ENCODE measurements at places on chromosomes 2 and 18.

GRCh38 chr18:61742565-61743429, 150.0 kb downstream of the RNF152 start:
- DNase-seq: no peak

GRCh38 chr2:196241175-196241574, 69.8 kb upstream of the STK17B start:
- no peak for DNase-seq

- no peak for DNase-seq
Measured at GRCh38 chr2:141201016-141201565, 929.7 kb downstream of the LRP1B start.

GRCh38 chr2:152585830-152586484, 131.3 kb downstream of the PRPF40A start:
- DNase-seq: no peak

DNA sequence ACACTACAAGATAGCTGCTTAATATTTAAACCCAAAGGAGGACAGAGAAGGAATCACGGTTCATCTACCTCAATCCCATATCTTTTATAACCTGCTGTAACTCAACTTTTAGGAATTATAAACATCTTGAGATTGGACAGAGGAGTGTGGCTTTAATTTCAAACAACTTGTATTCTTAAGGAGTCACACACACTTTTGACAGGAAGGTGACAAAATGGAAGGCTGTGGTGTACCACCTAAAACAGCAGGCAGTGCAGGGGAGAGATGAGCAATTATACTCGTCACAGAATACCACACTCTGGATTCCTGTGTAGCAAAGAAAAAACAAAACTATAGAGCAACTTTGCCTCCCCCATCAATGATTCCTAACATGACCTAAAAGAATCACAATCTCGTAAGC, 194.8 kb downstream of the ZEB2 start:
- peak; percentile 35 for DNase-seq

GRCh38 chr2:192246297-192246696, 51.6 kb upstream of the TMEFF2 start:
- DNase-seq: no peak

GRCh38 chr2:233976087-233976486, 58.9 kb downstream of the TRPM8 start:
- no peak for DNase-seq

DNA sequence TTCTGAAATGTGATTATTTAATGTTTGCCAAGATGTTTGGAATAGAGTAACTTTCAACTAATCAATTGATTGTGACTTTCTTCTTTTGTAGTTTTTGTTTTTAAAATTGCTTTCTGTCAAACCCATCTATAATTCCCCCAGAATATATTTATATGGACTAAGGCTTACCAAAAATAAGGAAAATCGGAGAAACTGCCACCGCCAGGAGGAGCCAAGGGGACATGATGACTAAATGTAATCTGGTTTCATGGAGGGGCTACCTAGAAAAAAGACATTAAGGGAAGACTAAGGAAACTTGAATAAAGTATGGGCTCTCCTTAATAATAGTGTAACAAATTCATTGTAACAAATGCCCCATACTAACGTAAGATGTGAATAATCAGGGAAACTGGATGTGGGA, 19.5 kb downstream of the BOLA3 start:
- no peak for DNase-seq

DNA sequence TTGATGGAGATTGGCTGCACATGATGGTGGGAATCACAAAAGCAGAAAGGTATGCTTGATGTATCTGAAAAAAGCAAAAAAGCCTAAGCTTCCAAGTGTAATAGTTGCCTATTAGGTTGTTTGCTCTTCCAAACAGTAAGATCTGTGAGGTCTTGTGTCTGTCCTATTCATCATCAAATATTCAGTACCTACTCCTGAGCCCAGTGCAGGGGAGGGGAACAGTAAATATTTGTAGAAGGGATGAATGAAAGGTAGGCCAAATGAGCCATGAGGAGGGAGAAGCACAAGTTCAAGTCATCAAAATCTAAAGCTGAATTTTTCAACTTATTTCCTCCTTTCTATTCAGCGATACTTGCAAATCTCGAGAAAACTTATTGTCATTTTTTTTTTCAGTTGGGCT, 153.2 kb upstream of the ETAA1 start:
- no peak for DNase-seq

DNA sequence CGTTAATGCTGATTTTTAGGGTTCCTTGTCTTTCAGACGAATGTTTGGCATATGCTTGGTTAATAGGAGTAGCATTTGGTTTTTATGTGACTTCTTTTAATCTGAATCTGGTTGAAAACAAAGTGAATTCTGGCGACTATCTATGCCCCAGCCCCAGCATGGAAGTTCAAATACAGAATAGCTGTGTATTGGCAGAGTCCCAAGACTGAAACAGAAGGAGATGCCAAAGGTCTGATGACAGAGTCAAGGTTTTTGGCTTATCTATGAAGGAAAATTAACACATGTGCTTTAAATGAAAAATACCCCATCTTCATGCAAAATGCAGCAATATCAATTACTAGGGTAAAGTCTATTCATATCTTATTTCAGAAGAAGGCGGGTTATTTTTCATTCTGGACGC, 734.8 kb upstream of the NXPH2 start:
- DNase-seq: no peak

DNA sequence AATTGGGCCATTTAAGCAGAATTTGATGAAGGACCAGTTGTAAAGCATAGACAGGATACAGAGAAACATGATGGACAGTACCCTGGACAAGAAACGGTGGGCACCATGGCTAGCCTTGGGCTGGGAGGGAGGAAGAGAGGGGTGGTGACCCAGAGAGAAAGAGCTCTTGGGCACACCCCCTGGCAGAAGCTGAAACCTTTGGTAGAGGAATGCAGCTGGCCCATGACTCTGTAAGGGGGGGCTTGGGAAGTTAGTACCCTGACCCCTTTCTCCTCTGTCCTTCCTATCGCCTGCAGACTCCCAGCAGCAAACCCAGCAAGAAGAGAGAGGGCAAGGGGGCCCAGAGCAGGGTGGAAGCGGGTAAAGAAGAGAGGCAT, 32.6 kb downstream of the MRPL44 start:
- DNase-seq: no peak

- no peak for DNase-seq
Measured at GRCh38 chr2:58870704-58871103, 629.6 kb upstream of the FANCL start.

GRCh38 chr2:63544017-63544627, 44.2 kb downstream of the WDPCP start:
- DNase-seq: no peak

DNA sequence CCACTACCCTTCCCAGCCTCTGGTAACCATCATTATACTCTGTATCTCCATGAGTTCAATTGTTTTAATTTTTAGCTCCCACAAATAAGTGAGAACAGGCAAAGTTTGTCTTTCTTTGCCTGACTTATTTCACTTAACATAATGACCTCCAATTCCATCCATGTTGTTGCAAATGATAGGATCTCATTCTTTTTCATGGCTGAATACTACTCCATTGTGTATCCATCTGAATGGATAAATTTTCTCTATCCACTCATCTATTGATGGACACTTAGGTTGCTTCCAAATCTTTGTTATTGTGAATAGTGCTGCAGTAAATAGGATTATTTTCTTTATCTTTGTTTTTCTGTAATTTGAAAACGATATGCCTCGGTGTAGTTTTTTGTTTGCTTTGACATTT, 26.2 kb downstream of the ANKAR start:
- DNase-seq: no peak

GRCh38 chr2:26430826-26431225, 29.1 kb downstream of the DRC1 start:
- DNase-seq: no peak

GRCh38 chr2:23762141-23762540, 164.8 kb downstream of the ATAD2B start:
- no peak for DNase-seq

- no peak for DNase-seq
Measured at GRCh38 chr2:30410217-30410616, 36.8 kb upstream of the LCLAT1 start.

DNA sequence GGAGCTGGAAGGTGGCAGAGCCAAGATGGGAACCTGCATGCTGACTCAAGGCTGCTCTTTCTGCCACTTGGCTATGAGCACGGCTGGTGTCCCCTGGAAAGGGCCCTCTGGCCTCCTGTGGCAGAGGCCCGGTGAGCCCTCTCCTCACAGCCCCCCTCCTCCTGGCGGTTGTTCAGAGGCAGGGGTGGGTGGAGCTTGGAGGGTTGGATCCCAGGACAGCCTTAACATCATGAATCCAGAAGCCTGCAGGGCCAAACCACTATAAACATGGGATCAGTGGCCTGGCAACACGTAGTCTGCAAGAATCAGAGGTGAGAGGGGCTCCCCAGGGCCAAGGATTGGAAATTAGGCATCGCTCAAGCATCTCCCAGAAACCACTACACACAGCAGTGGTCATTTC, 48.5 kb upstream of the LOXHD1 start:
- no peak for DNase-seq

GRCh38 chr2:14364471-14364870, 268.0 kb upstream of the LRATD1 start:
- no peak for DNase-seq

DNA sequence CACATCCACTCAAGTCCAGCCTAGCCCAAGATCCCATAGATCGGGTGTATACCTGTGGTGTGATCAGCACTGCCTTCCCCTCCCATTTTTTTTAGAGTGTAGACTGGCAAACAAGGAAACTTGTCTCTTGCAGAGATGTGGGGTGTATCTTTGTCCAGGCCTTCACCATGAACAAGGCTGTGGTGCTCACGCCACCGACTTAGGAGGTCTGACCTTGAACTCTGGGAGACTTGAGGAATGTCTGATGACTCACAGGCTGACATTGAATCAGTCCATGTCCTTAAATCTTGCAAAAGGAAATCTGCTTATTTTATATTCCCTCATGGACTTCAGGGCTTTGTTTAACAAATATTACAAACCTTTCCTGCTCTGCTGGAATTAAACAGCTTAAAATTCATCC, 4.5 kb upstream of the CTIF start:
- DNase-seq: no peak

GRCh38 chr2:233817361-233817911, 36.9 kb downstream of the HJURP start:
- DNase-seq: no peak

- no peak for DNase-seq
Measured at GRCh38 chr18:49784427-49785185, 28.7 kb downstream of the ACAA2 start.

- no peak for DNase-seq
Measured at GRCh38 chr2:37190290-37190689, 1.8 kb upstream of the SULT6B1 start.

GRCh38 chr2:20224716-20225293, at the start of gene SDC1:
Gene SDC1, minus strand, starts transcription at chr2:20225130. Its CDS starts 263 bp downstream, at chr2:20224867.
- DNase-seq: no peak

- DNase-seq: no peak
Measured at GRCh38 chr18:2415656-2416055, 155.6 kb downstream of the METTL4 start.

DNA sequence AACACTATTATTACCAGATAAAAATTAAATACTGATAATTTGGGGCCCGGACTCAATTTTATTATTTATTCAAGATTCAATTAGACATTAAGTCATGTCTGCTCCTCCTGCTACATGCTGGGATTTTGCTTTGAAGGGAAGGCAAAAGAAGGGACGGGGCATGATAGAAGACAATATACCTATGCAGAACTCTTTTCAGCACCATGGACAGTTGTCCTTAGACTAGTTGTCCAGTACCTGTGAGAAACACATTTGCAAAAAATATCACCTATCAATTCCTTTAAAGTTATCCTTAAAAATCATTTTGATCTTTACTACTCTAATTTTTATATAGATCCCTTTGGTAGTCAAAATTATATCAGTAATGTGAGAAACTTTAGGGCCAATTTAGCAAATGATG, 100.2 kb upstream of the SULT1C3 start:
- no peak for DNase-seq

DNA sequence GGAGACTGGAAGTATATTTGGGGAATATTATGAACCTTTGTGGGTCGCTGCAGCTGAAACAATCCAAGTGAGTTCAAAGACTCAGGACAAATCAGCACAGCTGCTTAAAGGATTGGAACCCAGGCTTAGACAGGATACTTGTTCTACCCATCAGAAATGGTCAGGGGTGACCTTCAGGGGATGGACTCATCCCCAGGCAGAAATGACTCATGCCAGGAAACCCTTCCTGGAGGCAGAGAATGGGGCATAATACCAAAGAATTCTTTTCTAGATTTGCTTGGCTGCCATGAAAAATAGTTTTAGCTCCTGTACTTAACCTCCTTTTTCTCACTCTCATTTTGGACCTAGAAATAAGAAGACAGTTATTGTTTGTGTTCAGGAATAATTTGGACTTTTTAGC, 425.5 kb downstream of the TSN start:
- DNase-seq: no peak
